ENCODE measurements at places on chromosomes 7 and 10.
A peak's percentile ranks its signal among the peaks of the same experiment; 100 is the strongest.

- DNase-seq: no peak
Measured at GRCh38 chr7:6057316-6058129, 26.3 kb downstream of the ANKRD61 start.

DNA sequence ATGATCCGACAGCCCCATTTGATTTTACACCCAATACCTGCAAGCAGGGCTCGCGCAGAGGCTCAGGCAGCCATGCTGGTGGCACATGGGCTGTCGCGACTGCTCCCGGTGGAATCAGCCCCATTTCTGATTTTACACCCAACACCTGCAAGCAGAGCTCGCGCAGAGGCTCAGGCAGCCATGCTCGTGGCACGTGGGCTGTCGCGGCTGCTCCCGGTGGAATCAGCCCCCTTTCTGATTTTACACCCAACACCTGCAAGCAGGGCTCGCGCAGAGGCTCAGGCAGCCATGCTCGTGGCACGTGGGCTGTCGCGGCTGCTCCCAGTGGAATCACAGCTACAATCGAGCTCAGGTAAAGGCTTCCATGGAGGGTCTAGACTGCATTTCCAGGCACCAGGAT lies 244.1 kb downstream of the PTPRN2 start:
- DNase-seq: no peak

DNA sequence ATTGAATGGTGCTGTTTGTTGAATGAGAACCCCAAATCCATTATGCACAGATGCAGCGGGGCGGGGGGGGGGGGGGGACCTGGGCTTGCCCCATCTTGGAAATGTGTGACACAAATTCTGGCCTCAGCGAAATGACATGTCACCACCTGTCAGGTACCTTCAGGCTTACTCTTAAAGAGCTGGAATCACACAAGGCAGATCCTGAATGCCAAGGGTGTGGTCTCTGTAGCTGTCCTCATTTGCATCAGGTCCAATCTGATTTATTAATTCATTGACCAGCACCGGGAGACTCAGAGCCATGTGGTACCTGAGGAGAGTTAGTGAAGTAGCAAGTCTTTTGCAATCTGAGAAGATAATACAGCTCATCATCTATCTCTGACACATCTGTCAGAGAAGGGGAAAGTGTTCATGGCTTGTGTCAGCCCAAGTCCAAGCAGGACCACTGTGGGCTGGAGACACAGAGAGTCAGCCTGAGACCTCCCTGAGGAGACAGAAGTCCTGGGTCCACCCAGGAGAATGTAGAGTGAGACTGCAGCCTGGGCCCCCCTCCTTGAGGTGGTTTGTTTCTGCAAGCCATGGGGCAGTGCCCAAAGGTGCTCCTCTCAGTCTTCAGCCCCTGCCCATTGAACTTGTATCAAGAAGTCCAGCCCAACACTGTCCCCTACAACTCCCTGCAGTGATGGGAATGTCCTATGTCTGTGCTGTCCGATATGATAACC lies 46.7 kb downstream of the ADCYAP1R1 start:
- no peak for DNase-seq

- DNase-seq: no peak
Measured at GRCh38 chr10:27258492-27258837, 17.9 kb upstream of the ACBD5 start.

DNA sequence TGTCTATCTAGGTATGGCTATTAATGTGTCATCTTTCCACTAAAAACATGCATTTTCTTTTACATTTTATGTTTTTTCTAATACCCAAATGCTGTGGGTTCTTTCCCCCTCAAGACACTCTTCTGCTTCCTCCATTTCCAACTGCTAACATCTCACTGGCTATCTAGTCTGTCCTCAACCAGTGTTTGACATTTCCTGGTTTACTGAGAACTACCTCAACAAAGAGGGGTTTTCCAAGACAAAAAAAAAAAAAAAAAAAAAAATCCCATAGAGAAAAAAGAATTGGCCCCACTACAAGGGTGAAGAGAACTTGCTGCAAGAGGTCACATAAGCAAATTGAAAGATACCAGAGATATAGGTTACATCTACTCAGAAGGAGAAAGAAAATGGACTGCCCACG lies 359.7 kb downstream of the CRPPA start:
- DNase-seq: no peak

- no peak for DNase-seq
Measured at GRCh38 chr7:144074374-144074773, 4.8 kb downstream of the OR2A25 start.

- DNase-seq: peak; percentile 7
Measured at GRCh38 chr10:49177391-49178355, 10.5 kb downstream of the TMEM273 start.

GRCh38 chr10:128879441-128880140 lies 587.5 kb upstream of the MGMT start:
- DNase-seq: no peak

GRCh38 chr7:88276605-88277153 lies 30.0 kb downstream of the STEAP4 start:
- peak; percentile 30 for DNase-seq

- DNase-seq: no peak
Measured at GRCh38 chr10:122473116-122473515, 11.8 kb downstream of the HTRA1 start.

DNA sequence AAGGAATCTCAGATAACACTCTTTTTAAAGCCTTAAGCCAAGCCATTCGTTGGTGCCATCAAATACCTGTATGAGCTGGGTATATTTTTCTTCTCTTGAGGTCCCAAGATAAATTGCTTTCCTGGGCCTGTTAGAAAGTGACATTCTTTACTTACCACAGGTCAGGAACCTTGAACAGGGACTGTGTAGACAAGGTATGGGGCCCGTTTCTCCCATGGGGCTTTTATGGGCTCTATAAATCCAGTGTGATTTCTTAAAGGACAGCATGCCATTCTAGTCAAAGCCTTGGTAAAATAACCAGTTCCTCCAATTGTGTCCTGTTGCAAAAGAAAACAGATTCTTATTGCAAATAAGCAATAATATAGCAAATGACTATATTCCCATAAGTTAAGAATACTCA lies 24.8 kb upstream of the ARHGAP12 start:
- no peak for DNase-seq

- no peak for DNase-seq
Measured at GRCh38 chr7:66265566-66265965, 60.4 kb downstream of the TPST1 start.

DNA sequence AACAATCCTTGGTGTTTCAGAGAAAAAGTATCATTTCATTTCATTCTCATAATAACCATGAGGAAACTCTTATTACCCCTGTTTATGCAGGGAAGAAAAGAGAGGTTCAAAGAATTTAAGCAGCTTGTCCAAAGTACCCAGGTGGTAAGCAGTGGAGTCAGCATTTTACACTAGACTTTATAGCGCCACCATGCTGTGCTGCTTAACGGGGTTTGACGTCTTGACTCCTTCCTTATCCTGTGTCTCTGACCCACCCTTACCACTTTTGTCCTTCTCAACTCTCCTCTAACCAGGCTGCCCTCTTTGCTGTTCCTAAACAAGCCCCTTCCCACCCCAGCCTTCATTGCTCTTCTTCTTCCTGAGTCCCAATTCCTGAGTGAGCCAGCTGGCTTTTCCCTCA lies 117.0 kb upstream of the AHR start:
- DNase-seq: no peak

DNA sequence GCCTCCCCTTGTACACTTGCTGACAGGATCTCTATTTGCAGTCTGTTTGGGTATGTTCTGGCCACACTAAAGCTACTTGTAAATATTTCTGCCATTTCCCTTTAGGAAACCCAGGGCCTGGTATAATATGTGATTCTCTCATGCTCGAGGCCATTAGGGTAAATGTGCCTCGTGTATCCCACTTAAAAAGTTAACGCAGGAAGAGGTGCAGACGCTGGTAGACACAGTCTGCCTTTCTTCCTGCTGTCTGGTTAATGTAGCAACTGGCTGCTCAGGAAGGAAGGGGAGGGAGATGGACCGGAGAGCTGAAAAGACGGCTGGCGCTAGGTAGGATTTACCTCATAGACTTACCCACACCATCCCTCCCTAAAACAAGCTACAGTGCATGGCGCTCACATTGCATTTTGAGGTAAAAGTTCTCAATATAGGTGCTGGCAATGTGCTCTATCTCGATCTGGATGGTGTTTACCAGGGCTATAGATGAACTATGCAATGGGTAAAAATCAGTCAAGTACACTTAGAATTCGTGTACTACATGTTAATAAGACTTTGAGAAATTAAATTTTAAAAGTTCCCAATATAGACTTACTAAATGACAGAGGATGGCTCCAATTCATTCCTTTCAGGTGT lies 125.9 kb downstream of the JAZF1 start:
- DNase-seq: no peak

GRCh38 chr7:104450861-104451260 lies 122.5 kb downstream of the LHFPL3 start:
- no peak for DNase-seq

GRCh38 chr10:102140913-102141540 lies 8.2 kb downstream of the PPRC1 start:
- no peak for DNase-seq

DNA sequence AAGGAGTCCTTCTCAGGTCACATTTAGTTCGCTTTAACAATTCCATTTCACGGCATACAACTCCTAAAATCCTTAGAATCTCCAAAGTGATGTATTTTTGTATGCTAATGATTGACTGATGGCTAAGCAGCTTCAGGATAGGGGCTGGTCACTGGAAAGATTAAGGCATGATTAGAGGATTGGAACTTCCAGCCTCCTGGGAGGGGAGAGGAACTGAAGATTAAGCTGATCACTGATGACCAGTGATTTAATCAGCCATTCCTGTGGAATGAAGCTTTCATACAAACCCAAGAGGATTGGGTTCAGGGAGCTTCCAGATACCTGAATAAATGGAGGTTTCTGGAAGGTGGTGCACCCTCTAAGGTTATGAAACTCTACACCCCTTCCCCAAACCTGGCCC lies 123.9 kb upstream of the CDK13 start:
- no peak for DNase-seq

GRCh38 chr10:119413093-119413453 lies 129.4 kb downstream of the RGS10 start:
- no peak for DNase-seq

- no peak for DNase-seq
Measured at GRCh38 chr10:18162021-18162627, 21.9 kb downstream of the CACNB2 start.

DNA sequence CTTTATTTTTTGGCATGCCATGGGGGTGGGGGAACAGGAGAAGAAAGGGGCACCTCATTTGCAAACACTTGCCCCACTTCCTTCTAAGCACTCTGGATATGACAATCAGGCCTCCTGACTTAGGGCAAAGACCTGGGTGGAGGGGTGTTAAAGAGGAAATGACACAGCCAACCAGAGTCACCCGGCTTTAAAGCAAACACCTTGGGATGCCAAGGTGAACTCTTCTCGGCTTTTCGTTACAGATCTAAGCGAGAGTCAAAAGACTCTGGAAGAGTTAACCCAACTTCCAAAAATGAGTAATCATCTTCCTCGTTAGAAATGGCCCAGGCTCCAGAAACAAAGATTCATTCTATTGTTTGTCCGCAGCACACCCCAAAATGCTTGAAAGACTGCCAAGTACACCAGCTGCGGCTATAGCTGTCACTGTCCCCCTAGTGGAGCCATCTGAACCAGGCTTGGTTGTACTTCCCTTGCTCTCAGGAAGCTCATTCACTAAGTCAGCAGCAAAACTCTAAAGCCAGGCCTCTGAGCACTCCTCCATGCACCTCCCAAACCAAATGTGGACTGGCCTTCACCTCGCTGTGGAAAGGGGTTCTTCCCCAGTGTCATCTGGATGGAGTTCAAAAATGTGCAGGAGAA lies 24.8 kb downstream of the FAM53B start:
- peak; percentile 81 for DNase-seq

DNA sequence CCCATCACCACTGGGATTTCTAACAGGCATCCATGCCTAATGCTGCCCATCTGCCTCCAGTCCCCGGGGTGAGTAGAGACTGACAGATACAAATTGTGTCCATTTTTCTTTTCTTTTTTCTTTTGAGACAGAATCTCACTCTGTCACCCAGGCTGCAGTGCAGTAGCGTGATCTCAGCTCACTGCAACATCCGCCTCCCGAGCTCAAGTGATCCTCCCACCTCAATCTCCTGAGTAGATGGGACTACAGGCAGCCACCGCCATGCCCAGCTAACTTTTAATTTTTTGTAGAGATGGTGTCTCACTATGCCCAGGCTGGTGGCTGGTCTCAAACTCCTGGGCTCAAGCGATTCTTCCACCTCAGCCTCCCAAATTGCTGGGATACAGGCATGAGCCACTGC lies 7.6 kb upstream of the CPN1 start:
- DNase-seq: no peak

DNA sequence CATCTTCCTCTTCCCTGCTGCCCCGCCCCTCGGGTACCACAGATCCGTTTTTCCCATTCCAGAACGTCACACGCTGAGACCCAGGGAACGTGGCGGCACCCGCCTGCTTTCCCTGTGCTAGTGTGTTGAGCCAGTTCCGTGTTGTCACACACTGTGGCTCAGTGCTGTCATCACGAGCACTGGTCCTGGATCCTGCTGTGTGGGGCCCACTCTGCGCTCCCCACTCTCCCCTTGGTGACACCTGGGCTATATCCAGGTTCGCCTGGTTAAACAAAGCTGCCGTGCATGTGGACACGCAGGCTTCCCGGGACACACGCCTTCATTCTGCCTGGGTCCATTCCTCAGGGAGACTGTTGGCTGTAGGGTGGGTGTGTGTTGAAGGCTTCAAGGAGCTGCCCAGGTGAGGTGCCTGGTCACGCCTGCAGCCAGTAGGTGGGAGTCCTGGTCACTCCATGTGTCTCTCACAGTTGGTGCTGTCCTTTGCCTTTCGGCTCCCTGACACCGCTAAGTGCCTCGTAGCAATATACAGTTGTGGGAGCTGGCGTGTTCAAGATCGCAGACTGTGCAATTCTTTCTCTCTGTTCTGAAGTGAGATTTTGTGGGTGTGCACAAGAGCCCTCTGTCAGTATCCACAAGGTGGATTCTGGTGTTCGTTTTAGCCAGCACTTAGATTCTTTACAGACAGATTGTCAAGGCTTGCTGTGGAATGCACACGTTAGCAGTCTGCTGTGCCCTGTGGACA lies 88.6 kb downstream of the INPP5A start:
- DNase-seq: no peak

GRCh38 chr10:103659674-103660363 lies 166.3 kb downstream of the NEURL1 start:
- DNase-seq: peak; percentile 88

GRCh38 chr10:125779403-125780327 lies 4.0 kb upstream of the MMP21 start:
- no peak for DNase-seq

DNA sequence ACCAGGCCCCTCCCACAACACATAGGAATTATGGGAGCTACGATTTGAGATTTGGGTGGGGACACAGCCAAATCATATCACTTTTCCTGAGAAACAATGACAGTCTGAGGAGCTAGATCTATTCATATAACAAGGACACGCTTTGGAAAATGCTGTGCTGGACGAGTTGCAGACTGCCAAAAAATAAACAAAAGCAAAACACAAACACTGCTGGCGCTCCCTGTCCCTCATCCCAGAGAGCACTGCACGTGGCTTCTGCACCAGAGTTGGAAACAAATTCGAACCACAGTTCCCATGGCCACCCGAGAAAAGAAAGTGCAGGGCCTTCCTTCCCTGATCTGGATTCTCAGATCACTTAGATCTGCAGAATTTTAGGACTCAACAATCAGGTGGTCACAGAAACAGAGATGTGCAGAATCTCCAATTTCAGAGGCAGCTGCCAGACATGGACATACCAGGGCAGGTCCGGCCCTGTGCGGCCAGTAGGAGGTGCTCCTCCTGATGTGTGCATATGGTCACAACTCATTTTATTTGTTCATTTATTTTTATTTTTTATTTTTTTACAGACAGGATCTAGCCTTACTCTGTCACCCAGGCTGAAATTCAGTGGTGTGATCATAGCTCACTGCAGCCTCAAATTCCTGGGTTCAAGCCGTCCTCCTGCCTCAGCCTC lies 35.2 kb upstream of the ECHDC3 start:
- no peak for DNase-seq
